Stimulated activated CD4-positive, alpha-beta T cell treated with anti-CD3 and anti-CD28 coated beads, Interleukin-4, amount 100 ng/mL, for 4 hours (primary cell): ENCODE measurements at places on chromosomes 16 and 17.

GRCh38 chr17:70034158-70034557 is 40.9 kb upstream of the KCNJ16 start:
- DNase-seq = no peak

GRCh38 chr16:7420843-7421242 is 88.2 kb downstream of the RBFOX1 start:
- no peak for DNase-seq

GRCh38 chr17:71631483-71631882 is 489.3 kb upstream of the SOX9 start:
- no peak for DNase-seq

GRCh38 chr17:70050931-70051330 is 24.1 kb upstream of the KCNJ16 start:
- no peak for DNase-seq

DNA sequence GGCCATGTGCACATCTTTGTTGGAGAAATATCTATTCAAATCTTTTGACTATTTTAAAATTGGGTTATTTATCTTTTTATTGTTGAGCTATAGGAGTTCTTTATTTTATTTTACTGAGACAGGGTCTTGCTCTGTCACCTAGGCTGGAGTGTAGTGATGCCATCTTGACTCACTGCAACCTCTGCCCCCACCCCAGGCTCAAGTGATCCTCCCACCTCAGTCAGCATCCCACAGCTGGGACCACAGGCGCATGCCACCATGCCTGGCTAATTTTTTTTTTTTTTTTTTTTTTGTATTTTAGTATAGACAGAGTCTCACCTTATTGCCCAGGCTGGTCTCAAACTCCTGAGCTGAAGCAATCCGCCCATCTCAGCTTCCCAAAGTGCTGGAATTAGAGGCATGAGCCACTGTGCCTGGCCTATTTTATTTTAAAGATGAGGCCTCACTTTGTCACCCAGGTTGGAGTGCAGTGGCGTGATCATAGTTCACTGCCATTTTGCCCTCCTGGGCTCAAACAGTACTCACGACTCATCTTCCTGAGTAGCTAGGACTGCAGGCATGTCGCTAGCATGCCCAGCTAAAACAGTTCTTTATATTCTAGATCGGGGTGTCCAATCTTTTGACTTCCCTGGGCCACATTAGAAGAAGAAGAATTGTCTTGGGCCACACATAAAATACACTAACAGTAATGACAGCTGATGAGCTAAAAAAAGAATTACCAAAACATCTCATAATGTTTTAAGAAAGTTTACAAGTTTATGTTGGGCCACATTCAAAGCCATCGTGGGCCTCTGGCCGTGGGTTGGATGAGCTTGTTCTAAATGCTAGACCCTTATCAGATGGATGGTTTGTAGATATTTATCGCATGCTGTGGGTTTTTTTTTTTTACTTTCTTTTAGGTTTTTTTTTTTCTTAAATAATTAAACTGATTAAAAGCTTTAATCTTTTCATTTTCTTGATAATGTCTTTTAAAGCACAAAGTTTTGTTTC is 13.7 kb downstream of the TENT4B start:
- peak; percentile 55 for DNase-seq

DNA sequence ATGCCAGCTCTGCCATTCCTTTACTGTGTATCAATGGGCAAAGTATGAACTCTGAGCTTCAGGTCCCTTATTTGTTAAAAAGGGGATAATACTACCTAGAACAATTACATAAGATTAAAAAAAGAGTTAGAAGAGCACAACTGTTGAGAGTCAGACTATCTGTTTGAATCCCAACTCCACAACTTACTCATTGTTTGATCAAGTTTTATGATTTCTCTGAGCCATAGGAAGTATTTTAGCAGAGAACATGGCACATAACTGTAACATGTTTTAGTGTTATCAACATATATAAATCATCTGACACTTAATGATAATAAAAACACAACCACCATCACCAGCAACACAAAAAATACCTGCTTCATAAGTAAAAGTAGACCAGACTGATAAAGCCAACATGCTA is 421.3 kb downstream of the ZFHX3 start:
- DNase-seq = no peak
